ENCODE measurements at places on chromosomes 16 and 17.

DNA sequence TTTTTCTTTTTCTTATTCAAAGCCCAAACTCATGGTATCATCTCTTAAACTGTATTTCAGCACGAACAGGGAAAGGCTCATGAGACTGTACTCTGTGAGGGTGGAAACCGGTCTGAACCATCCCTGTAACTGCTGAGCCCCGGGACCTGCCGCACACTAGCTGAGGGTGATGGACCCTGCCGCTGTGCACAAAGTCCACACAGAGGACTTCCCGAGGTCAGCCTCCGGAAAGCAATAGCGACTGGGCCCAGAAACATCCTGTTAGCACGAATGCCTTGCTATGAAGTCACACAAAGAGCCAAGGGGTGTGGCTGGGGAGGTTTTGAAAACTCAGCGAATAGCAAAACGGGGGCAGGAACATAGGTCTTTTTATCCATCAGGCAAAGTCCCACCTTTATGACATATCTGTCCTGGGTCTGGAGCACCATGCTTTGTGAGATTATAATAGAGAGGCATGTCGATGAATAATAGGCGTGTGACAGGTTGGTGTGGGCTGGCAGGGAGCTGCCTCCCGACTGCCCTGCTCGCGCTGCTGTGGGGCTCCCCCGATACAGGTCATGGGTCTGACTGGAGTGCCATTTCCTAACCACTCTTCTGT, 33.4 kb downstream of the CDK5R1 start:
- DNase-seq = peak; percentile 56

DNA sequence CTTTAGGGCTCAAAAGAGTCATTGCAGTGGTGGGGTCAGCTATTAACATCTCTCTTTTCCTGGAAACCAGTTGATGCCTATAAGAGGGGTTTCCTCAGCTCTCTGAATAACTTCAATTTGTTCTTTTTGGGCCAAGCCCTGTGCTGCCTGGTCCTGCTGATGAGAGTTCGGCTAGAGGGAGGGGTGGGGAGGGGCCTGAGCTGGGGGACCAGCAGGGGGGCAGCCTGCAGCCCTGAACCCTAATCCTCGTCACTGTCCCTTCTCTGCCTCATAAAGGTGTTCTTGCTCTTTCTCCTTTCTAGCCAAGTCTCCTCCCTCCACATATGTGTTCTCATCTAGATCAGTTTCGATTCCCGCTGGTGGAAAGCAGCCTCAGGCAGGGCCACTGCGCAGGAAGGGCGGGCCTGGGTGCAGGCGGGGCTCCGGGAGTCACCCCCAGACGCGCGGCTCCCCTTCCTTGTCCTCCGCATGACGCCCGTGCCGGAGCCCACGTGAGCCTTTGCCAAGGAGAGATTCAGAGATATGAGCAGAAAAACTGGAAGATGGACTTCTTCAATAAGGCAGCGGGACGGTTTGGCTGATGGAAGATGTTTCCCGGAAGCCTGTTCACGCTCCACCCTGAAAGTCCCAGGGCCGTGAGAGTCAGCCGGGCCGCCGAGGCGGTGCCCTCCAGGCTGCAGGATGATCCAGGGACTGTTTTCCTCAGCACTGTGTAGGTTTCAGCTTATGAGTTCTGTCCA, 15.0 kb upstream of the RHOT1 start:
- peak; percentile 81 for DNase-seq

DNA sequence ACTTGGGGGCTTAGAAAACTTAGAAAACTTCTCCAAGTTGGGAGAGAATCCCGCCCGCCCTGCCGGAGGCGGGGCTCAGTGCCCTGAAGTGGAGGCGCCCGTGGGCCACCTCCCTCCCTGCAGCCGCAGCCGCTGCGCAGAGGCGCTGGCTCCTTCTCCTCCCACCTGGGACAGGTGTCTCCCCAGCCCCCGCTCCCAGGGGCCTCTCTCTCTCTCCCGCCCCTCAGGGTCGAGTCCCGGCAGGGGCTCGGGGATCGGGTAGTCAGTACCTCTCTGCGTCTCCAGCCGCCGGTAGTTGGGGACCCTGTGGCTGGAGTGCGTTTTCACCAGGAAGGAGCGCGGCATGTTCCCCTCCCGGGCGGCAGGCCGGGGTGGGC, 257 bp downstream of the SNAI3 start:
- no peak for DNase-seq

DNA sequence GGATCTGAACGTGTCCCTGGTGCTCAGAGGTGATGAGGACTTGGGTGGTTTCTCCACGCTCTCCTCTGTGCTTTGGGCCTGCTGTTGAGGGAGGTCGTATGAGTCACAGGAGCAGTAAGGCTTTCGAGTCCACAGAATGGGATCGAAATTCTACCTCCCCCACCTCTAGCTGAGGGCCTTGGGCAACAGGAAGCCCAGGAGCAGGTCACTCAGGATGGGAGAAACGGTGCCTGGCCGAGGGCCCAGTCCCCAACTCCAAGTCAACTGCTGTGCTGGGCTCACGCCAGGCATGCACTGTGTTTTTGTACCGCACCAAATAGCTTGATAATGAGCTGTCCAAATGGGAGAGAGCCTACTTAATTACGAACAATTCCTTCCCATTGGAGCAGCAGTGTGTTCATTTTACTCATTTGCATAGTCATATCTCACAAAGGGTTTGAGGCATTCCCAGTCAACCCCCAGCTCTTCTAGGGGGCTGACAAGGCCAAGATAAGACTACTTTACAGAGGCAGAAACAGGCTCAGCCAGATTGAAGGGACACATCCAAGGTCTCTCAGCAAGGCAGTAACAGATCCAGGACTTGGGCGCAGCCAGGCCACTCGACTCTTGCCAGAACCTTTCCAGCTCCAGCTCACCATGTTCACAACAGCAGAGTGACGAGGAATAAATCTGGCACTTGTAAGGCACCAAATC, 53.6 kb downstream of the WNT3 start:
- DNase-seq = no peak

- DNase-seq = peak; percentile 34
Observed at GRCh38 chr17:5241861-5242671, 7.4 kb upstream of the SCIMP start.

GRCh38 chr17:10069301-10069700, 129.1 kb downstream of the GAS7 start:
- DNase-seq = no peak

- DNase-seq = peak; percentile 19
Observed at GRCh38 chr16:50121721-50122445, 31.2 kb upstream of the TENT4B start.

DNA sequence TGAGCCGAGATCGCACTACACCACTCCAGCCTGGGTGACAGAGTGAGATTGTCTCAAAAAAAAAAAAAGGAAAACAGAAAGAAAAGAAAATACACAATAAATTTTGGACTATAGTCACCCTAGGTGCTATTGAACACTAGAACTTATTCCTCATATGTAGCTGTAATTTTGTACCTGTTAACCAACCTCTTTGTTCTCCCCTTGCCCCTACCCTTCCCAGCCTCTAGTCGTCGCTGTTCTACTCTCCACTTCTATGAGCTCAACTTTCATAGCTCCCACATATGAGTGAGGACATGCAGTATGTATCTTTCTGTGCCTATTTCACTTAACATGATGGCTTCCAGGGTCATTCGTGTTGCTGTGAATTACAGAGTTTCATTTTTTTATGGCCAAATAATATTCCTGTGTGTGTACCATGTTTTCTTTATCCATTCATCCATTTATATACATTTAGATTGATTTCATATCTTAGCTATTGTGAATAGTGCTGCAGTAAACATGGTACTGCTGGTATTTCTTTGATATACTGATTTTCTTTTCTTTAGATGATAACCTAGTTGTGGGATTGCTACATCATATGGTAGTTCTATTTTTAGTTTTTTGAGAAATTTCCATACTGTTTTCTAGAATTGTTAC, 28.3 kb downstream of the VPS35L start:
- no peak for DNase-seq

- DNase-seq = no peak
Observed at GRCh38 chr17:27269974-27270373, 23.9 kb upstream of the WSB1 start.

GRCh38 chr17:77704048-77704815, 254.3 kb upstream of the TNRC6C start:
- DNase-seq = peak; percentile 15

DNA sequence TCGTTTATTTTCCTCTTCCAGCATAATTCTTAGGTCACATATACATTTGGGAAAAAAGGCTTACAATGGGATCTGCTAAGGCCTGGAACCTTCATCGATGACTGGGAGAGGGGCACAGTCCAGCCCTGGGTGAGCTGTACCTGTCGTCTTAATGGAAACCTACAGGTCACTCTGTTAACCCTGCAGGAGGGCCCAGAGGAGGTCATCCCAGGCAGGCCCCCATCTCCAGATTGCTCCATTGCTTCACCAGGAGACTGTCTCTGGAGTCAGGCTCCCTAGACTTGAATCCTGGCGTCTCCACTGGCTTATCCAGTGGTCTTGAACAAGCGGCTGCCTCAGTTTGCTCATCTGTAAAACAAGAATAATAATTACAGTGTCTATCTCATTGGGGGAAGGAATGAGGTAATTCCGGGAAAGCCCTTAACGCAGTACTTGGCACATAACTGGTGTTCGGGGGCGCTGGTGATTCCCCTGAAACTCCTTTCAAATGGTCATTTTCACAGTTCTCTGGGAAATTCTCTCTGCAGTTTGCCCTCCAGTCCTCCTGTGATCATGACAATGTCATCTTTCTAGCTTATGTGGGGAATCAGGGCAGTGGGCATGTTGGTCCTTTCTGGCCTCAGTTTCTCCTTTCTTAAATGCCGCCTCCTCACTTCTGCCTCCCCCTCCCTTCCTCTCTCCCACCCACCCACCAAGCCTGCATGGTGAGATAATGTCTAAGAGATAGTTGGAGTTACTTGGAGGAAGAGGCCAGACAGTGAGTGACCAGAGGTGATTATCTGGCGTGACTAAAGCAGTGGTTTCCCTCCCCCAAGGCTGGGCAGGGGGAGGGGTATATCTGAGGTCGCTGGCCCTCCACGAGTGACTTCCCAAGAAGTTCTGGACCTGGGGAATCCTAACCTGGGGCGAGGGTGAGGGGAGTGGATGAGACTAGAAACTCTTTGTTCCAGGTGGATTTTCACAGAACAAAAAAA, 31.3 kb upstream of the TAC4 start:
- no peak for DNase-seq

DNA sequence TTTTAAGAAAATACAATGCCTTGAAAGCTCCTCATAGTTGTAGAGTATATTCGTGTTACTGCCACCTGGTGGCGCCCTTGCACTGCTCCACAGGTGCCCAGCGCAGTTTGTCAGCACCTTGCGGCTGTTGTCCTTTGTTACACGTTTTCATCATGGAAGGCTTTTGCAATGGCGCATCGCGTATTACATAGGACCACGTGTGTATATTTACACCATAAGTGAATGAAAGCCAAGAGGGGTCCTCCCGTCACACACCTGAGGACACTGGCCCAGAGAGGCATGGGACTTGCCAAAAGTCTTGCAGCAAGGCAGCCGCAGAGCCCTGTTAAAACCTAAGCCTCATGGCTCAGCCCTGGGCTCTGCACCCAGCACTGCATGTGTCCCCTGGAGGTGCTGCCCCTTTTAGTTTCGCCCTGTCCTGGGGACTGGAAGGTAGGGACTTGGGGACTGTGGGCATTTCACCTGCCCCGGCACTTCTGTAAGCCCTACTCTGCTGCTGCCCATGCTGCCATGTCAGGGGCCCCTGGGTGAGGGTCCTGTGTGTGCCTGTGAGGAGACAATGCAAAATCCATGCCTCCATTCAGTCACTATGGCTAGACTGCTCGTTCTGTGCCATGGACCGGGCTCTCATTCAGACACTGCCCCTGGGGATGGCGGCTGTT, 24.3 kb downstream of the POLR3E start:
- peak; percentile 72 for DNase-seq

DNA sequence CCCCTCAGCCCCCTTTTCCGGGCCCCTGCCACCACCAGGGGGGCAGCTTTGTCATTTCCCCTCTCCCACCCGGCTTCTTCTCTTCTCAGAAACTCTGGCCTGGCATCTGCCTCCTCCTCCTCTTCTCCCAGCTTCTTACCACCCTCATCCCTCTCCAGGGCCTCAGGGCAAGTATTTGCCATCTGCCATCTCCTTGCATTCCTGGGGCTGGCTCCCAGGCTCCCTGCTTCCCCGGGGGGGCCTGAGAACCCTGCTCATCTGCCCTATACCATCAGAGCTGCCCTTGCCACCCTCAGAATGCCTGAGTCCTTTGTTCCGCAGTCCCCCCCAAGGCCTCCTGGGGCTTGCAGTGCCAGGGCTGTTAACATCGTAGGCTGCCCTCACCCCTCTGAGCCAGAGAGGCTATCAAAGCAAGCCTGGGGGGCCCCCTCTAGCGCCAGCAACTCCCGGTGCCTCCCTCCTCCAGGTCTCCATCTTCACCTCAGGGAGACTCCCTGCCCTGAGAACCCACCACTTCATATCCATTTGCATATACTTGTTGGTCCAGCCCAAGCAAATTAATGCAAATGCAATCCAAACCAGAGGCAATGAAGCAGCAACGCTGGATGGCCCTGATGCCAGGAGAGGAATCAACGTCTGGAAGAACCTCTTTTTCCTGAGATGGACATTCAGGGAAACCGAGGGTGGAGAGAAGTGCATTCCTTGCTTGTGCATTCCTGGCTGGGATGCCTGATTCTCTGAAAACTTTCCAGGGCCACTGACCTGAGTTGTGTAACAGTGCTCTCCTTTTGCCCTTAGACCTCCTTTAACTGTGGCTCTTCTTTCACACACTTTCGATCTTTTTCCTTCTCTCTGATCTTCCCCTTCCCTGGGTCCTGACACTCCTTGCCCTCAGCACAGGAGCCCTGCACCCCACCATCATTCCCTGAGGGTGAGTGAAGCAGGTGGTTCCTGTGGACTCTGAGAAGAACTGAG, 20.7 kb upstream of the SP2 start:
- DNase-seq = no peak

GRCh38 chr16:2019921-2020831, 591 bp downstream of the NPW start:
- DNase-seq = no peak

DNA sequence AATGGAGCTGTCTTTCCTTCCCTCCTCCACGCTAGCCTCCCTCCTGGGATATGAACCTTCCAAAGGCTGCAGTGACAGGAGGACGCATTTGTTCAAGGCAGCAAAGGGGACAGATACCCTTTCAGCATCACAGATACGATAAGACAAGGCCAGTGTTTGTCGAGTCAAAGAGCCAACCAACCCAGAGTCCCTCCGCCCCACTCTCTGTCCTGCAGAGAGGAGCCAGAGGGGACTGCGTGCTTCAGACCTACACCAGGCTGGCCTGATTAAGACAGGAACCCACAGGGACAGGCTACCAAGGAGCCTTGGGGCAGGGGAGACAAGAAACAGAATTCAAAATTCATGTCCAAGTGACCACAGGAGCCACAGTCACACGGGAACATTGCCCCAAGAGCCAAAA, 72.6 kb upstream of the CDH5 start:
- no peak for DNase-seq

- DNase-seq = peak; percentile 67
Observed at GRCh38 chr17:2749784-2750181, 331 bp upstream of the CCDC92B start.

- DNase-seq = no peak
Observed at GRCh38 chr16:13061691-13062090, 160.3 kb downstream of the SHISA9 start.

- DNase-seq = peak; percentile 37
Observed at GRCh38 chr16:67235816-67236562, 9.1 kb downstream of the TMEM208 start.

- DNase-seq = no peak
Observed at GRCh38 chr16:86512301-86512859, 2.1 kb downstream of the FOXF1 start.

All from CD4-positive, alpha-beta T cell treated with Interleukin-15 for 1 hour (primary cell).